ENCODE measurements at places on chromosomes 2 and 18.

GRCh38 chr2:72043985-72044384, 103.7 kb downstream of the CYP26B1 start:
- DNase-seq: no peak

GRCh38 chr2:157574165-157574564, 54.5 kb downstream of the ACVR1C start:
- DNase-seq: no peak

DNA sequence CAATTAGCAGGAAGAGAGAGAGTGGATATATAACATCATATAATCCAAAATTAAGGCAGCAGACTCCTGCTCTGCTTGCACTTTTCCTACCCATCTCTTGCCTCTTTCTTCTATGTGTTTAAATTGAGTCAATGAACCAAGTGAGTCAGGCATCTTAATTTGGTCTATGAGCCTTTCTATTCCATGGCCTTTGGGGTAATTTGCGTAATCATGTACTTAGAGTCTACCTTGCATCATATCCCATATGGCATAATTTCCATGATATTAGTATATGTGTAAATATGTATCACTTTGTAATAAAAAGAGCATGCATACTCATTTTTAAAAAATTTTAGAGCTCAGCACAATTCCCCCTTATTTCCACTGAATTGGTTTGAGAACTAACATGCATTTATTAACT, 555.2 kb downstream of the STK39 start:
- DNase-seq: no peak

DNA sequence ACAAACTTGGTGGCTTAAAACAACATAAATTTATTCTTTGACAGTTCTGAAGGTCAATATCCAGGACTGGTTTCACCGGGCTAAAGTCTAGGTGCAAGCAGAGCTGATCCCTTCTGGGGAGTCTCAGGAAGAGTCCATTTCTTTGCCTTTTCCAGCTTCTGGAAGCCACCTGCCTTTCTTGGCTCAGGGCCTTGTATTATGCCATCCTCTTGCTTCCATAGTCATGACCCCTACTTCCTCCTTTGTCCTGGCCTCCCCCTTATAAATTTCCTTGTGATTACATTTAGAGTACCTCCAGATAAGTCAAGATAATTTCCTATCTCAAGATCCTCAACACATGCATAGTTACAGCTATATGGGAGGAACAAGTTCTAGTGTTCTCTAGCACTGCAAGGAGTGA, 1089.5 kb downstream of the LRP1B start:
- no peak for DNase-seq

DNA sequence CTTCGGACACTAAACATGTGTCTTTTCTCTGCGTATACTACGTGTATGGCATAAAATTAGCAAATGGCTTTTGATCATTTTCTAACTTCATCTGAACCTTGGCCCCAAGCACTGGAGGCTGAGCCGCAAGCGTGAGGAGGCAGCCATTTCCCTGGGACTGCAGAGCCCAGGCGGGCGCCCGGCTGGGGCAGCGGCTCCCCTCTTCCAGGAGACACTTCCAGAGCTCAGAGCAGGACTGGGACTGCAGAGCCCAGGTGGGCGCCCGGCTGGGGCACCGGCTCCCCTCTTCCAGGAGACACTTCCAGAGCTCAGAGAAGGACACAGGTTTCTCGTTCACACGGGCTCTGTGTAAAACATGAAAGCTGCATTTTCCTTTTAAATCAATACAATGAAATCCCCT, 484.1 kb upstream of the SALL3 start:
- DNase-seq: no peak

DNA sequence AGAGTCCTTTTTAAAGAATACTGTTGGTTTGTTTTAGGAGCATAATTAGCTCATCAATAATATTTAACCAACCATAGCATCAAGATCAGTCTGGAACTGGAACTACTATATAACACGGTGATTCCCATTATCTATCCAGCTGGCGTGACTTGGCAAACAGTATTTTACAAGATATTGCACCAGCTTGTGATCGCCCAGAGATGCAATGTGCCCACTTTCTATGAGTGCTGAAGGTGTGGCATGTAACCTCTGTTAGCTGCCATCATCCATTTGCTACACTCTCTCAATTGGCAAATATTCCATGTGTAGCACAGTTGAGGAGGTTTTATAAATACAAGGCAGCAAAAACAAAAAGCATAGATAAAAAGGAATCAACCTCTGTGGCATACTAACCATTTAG, 64.9 kb downstream of the FIGN start:
- DNase-seq: no peak

GRCh38 chr2:73601780-73602179, 40.4 kb downstream of the NAT8 start:
- no peak for DNase-seq

- DNase-seq: peak; percentile 57
Observed at GRCh38 chr2:105576440-105577241, 168.1 kb upstream of the NCK2 start.

DNA sequence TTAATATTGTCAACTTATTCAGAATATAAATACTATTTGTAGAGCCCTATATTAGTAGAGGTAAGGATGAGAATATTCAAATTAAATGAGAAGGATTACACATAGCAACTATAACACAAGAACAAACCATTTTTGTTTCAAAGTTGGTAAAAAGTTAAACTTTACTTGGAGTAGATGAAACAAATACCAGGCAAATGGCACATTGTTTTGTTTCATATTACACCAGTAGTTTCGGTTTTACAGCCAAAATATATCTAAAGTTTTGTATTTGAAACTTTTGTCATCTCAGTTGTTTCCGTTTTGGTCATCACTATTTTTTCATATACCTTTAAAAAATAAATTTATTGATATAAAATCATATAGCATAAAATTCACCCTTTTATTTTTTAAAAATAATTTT, 1039.4 kb downstream of the DPP10 start:
- DNase-seq: no peak

GRCh38 chr2:13480057-13480456, 763.3 kb downstream of the TRIB2 start:
- DNase-seq: no peak

- DNase-seq: no peak
Observed at GRCh38 chr2:225512469-225512868, 113.0 kb downstream of the NYAP2 start.

- DNase-seq: peak; percentile 40
Observed at GRCh38 chr18:67359873-67360838, 156.4 kb downstream of the DSEL start.

GRCh38 chr2:173963323-173963816, 1.8 kb downstream of the SP3 start:
- DNase-seq: peak; percentile 49

- no peak for DNase-seq
Observed at GRCh38 chr2:36277146-36277808, 78.3 kb upstream of the CRIM1 start.

DNA sequence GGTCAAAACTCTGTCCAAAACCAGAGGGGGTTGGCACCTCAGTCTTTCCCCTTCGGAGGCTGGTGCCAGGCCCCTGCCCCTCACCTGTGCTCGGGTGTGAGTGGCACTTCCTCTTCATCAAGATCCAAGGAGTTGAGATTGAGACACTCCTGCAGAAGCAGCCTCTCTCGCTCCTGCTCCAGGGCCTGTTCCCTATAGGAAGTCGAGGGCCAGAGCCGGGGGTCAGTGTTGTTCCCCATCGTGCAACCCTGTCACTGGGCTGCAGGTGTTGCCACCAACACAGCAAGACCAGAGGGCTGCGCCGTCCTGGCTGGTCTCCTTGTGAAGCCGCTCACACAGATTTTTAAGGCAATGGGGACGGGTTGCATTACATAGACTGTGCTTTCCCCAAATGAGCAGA, 18.9 kb downstream of the FAM178B start:
- DNase-seq: no peak

DNA sequence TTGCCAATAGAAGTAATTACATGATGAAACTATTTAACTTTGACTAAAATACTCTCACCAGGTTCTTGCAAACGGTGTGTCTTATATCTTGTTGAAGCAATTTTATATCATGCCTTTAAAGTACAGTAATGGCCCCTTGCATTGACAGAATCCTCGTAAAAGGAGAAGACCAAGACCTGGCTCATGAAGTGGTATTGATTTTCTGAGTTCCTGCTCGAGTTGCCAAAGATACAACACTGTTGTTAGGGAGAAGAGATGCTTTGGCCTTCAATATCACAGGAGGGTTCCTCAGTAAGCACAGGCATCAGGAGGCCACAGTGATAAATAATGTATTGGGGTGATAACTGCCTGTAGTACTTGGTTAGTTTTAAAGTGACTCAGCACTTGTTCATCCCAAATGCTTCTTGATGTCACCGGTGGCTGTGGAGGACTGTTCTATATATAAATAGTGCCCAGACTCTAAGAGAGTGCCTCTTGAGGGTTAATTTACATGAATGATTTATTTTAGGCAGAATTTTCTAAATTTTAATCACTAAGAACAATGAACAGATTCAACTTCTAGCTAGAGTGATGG, 571.7 kb upstream of the FANCL start:
- no peak for DNase-seq

DNA sequence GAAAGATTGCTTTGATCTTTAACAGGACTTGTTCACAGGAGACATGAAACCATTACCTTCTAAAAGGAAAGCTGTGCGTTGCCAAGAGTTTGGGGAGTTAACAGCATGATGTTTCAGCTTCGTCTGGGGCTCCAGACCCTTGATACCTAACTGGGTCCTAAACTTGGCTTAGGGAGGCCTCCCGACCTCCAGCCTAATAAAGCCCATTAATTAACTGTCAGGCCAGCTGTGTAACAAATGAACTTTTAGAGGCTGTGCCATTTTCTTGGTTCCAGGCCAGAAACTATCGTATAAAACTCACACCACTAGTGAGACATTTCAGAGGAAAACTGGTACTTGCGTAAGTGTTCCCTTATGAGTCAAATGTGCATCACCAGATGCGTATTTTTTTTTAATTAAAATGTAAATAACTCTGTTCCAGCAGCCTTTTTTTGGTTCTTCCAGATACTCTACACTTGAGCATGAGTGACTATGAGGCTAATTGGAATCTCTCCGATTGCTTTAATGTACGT, 236.5 kb downstream of the BCL2 start:
- no peak for DNase-seq

GRCh38 chr18:8994603-8995002, 107.9 kb upstream of the NDUFV2 start:
- no peak for DNase-seq

- peak; percentile 63 for DNase-seq
Observed at GRCh38 chr2:201235860-201236811, 24.2 kb upstream of the CASP8 start.

DNA sequence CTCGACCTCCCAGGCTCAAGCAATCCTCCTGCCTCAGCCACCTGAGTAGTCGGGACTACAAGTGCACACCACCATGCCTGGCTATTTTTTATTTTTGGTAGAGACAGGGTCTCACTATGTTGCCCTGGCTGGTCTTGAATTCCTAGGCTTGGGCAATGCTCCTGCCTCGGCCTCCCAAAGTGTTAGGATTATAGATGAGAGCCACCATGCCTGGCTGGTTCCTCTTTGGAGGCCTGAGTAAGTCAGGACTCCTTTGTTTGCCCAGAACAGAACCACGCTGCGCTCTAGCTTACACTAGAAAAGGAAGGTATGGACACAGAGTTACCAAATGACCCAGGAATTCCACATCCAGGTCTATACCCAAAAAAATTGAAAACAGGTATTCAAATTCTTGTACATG, 135.9 kb upstream of the SLC1A4 start:
- DNase-seq: no peak

GRCh38 chr2:223952280-223952968, 4.8 kb upstream of the MRPL44 start:
- DNase-seq: no peak

- DNase-seq: no peak
Observed at GRCh38 chr2:85160966-85161960, 28.1 kb downstream of the TCF7L1 start.

DNA sequence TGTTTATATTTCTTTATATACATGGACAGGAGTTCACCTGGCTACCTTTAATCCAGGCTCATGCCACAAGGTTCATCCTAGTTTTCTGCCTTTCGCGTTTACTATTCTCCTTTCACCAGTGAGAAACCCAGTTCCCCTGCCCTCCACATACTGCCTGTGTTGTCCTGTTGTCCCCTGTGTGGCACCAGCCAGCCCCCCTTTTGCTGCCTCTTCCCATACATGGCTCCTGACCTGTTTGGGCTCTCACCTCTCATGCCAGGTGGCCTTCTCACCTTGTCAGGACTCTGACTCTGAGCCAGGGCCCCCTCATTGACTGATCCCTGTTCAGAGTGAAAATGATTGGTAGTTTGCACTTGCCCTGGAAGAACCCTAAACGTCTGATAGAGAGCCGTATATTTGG, 13.6 kb downstream of the ASB1 start:
- DNase-seq: no peak

- no peak for DNase-seq
Observed at GRCh38 chr18:35497027-35497369, 762 bp downstream of the INO80C start.

DNA sequence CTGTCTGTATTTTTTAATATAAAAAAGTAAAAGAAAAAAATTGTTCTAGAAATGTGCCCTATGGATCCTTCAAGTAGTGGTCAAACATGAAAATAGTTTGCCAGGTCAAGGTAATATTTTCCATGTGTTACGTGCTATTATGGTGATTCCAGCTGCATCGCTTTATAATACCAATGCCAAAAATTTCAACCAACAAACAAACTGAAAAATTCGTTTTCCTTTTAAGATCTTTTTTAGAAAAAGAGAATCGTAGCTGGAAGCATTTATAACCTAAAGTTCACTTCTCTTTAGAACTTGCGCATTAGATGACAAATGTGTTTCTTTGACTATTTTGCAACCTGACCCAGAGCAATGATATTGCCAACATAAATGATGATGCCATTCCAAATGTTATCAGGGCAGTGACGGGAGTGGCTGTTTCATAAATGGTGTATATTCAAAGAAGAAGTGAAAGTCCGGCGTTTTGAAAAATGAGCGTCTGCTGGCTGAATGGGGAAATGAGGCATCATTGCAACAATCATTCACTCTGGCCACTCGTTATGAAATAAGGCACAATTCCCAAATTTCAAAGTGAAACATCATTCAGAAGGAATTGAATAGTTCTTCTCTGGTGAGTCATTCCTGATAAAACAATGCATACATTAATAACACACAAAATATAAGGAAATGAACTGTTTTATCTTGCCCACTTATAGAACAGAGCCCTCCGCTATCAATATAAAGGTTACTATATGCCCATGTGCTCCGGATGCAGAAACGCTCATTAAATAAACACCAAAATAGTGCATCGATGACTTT, 297.4 kb downstream of the TGIF1 start:
- no peak for DNase-seq

DNA sequence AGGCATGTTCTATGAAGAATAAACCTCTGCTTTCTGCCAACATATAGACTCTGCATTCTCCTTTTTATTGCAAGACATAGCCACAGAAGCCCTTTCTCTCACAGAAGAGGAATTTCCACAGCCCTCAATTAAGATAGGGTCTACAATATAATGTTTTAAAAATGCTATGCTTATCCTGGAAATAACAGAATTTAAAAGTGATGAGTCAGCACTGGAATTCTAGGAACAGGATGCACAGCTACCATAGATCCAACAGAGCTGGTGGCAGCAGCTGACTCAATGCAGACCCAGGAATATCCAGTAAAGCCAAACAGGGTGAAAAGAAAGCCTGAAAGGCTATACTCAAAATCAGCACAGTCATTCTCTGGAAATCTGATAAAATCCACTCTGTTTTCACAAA, 866.9 kb downstream of the TRIB2 start:
- DNase-seq: no peak

- DNase-seq: no peak
Observed at GRCh38 chr2:50014168-50014567, 859.9 kb upstream of the FSHR start.

All from Ammon's horn (tissue), 1 donor.